SIG-M5 (cell line): ENCODE measurements at places on chromosomes 7 and 10.

DNA sequence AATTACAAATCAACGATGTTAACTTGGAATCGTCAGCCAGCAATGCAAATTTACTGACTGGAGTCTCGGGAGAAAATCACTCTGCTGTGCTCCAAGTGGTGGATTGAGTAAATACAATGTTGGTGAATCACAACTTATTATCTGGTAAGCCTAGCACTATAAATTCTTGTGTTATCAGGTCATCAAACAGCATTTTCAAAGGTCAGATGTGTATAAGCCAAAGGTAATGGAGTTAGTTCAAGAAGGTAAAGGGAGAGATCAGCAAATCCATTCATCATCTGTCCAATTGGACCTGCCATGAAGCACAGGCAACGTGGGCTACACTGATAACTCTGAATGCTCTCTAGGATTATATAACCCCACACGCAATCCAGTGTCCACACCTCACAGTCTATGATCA, 13.9 kb downstream of the CUBN start:
- DNase-seq: no peak

DNA sequence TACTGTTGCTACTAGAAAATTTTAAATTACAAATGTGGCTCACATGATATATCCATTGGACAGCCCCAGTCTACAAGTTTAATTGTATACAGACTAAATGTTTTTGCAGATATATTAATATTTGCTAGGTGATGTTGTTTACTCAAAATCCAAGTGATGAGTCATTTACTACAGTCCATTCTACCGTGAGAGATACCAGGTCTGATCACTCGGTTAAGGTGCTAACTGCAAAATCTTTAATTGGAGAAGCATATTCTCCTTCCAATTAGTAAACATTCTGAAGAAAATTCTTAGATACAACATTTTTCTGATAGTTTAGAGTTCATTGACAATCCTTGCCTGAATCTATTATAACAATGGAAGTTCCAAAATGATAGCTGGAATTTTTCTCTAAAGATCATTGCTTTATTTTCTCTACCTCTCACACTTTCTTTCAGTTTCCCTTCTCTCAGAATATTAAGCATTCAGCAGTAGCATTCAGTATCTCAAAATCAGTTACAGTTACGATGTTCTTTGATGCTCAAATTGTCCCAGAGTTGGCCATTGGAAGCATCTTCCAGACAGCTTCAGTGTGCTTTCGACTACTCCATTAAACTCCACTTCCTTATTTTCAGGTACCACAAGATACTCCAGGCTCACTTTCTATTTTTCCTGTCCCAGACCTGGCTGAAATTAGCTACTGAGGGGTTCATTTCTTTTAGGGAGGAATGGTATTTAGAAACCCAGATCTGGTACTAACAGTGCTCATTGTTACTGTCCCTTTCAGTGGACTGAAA, 2.3 kb downstream of the ABCB1 start:
- DNase-seq: no peak

DNA sequence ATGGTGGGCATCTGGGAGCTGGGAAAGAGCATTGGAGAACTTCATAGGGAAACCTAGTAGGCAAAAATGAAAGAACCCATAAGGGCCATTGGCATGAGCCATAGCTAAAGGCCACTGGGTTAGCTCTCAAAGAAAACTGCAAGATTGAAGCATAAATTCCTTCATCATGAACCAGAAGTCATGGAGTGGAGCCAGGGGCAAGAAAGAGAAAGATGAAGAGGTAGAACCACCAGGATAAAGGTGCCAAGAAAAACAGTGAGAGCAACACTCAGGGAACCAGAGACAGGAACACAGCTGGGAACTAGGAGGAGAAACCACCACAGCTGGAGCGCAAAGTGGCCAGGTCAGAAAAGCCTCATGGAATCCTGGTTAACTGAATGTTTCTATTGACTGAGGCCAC, 11.5 kb upstream of the SGMS1 start:
- no peak for DNase-seq

GRCh38 chr7:128734890-128735289, 4.3 kb upstream of the CALU start:
- no peak for DNase-seq

- no peak for DNase-seq
Measured at GRCh38 chr10:89207181-89207800, at the start of gene CH25H. Gene CH25H, minus strand, starts transcription at chr10:89207317. Its CDS starts 25 bp downstream, at chr10:89207292.

DNA sequence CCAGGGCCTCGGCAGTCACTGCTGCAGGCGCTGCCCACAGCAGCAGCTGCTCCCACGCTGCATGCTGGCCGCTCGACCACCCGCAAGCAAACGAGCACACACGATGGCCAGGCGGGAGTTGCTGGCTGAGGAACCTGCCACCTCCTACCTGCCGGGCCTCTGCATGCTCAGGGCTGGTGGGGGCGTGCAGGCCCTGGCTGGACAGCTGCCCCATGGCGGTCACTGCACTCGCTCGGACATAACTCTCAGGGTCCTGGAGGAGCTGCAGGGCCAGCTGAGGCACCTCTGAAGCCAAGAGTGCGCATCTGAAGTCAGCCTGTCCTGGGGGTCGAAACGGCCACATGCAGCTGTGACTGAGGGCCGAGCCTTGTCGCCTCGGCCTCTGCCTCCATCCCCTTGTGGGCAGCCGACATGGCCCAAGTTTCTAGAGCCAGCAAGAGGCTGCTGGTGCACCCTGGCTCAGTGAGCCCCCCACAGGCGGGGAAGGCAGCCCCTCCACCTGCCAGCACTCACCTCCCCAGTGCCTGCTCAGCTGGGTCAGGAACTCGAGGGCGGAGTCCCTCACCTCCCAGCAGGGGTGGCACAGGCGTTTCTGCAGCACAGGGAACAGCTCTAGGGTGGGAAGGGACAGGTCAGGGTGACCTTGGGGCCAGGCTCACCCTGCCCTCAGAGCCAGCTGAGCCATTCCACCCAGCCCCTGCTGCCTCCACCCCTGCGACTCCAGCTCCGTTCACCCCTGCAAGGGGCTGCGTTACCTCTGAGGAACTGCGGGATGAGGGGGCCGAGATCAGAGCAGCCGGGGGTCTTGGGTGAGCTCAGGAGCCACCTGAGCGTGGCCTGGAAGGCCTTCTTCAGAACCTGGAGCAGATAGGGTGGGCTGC, 16.1 kb downstream of the BRAT1 start:
- DNase-seq: no peak

DNA sequence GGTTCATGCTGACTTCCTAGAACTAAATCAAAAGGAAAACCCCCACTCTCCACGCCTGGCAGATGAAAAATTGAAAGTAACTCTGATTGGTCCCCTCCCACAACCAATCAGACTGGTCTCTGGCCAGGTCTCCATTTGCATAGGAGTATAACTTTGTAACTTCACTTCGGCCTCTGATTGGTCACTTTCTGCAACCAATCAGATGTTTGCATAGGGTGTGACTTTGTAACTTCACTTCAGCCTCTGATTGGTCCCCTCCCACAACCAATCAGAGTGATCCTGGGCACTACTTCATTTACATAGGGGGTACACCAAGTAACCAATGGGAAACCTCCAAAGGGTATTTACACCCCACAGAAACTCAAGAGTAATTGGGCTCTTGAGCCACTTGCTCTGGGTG, 306.6 kb upstream of the PFKP start:
- no peak for DNase-seq

DNA sequence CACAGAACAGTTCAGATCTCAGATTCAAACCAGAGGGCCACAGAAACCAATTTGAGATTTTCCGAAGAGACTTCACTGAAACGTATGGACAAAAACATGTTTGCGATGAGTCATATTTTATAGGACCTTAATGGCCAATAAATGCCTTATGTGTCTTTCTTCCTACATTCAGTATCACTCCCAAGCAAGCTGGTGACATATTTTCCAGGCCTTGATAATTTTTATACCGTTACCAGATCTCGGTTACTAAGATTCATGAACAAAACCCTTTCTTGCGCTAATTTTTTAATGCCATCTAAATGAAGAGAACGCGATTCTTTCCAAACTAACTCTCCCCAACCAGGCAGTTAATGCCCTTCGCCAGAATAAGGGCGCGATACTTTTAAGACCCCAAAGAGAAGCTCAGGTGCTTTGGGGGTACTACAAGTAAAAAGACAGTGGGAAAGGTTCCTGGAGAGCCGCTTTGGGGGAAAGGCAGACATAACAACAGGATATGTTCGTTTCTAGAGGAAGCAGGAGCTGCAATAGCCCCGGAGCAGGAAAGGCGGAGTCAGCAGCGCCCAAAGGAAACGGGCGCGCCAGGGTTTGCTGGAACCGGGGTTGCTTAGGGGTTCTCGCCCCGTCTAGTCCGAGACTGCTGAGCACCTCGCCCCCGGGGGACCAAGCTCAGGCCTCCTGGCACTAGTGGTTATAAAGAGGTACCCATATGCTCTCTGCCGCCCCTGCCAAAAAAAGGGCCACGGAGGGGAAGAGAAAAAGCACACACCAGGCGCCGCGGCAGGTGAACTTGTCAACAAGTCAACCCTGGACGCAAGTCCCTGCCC, 884 bp downstream of the ICA1 start:
- DNase-seq: no peak
